Spinal cord (tissue), 10 donors: ENCODE measurements at places on chromosomes 13 and 19.

DNA sequence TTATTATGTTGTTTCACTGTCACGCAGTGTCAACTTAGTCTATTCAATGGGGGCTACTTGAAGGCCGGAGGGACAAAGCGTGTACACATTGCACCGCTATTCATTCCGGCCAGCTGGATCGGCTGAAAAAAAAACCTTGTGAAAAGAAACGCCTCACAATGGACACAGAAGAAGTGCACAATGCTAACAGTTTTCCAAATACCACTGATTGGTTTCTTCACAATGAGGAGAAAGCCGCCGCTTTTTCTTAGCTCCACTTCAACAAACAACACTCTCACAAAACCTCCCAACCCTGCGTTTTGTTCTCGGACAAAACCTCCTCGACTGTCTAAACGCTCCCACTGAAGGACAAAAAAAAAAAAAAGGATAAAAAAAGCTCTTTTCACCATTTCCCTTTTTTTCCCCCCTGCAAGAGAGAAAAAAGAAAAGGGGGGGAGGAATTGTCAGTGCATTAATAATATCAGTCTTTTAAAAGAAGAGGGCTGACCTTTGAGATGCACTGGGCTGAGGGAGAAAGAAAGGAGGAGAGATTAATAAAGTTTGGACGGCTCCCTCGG, 5.4 kb downstream of the SOX21 start:
- DNase-seq: peak; percentile 95

DNA sequence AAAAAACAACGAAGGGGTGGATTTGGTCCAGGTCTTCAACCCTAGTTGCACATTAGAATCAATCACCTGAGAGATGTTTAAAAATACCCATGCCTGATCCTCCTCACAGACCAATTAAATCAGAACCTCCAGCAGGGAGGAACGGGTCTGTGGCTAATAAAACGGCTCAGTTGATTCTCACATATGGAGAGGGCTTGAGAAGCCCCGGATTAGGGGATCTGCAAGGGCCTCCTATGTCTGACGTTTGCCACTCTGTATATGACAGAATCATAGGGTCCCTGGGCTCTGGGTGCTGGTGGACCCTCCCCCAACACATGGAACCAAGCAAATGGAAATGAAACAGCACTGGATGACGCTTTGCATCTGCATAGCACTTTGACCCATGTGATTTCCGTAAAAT, 36.7 kb upstream of the C13orf42 start:
- no peak for DNase-seq

- no peak for DNase-seq
These were observed 10.8 kb downstream of the BICRA start for GRCh38 chr19:47619763-47620162.

DNA sequence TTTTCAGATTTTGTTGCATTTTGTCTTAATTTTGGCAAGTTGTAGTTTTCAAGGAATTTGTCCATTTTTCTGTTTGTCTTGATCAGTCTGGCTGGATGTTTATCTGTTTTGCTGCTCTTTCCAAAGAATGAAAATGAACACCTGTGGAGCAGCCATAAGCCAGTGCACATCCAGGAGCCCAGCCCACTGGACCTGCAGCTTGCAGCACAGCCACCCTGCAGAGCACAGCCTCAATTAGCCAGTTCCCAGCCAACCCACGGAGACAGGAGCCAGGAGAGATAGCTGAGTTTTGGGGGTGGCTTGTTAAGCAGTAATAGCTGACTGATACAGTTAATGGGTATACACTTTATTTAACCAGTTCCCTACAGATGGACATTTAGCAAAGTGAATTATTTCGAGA, 38.0 kb upstream of the URI1 start:
- no peak for DNase-seq

DNA sequence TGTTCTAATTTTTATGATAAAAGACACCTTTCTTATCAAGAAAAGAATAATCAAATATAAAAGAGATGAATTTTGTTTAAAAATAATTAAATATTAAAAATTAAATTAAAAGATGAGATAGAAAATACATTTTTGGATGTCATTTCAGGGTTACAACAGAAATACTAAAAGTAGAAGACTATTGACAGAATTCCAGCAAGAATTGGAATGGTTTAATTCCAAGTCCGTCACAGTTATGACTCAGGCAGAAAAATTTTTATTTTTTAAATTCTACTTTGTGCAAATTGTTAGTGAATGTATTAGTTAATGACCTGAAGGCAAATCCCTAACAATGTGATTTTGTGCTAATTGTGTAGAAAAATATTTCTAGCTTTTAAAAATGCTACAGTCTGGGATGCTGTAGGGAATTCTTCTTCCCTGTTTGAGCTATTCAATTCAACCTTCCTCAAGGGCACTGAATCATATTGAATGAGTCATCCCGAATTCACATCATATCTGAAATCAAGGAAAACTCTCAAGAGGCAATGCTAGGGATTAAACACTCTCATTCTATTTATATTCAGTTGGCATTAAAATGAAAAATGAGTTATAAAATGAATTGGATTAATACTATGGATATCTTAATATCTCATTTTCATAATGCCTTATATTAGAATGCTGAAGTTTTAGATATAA, 633.5 kb upstream of the ATXN8OS start:
- DNase-seq: peak; percentile 12
